ENCODE measurements at places on chromosomes 4 and X.

DNA sequence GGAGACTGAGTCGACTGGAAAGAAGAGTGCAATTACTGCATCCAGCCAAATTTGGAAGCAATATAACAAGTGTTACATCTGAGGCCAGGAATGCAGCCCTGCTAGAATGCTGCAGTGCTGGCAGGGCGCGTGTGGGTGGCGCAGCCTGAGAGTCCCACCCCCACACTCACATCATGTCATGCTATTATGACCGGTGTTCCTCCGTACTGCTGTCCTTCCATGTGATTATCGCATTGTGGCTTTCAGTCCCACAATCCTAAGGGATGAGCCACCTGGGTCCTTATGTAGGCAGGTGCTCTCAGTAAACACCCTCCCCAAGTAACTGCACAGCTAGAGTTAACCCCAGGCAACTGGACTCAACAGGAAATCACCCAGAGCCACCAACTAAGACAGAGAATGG is 122.6 kb upstream of the CPEB2 start:
- DNase-seq = no peak

DNA sequence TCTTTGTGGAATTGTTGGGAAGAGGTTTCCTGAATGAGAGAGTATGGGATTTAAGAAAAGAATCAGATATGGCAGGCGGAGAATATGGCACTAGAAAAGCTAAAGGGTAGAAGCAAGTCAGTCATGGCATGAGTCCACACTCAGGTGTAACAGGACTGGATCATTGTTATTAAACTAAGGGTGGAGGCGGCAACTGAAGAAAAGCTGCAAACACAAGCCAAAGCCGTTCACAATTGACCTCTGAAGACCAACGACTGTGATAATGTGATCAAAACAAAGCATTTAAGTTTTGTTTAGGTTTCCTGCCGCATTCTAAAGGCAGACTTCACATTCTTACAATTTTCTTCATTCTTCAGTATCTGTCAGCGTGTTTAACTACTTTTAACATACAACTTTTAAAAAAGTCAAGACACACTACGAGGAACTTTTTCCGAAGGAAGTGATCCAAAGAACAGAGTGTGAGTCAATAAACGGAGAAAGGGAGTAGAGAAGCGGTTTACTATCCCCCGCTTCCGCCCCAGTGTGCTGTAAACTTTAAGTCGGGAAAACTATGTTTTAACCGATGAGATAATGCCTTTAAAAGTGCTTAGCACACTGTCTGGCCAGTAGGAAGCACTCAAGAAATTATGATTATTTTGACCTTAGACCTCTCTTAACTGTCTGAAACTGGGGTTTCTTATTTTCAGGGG is 909 bp upstream of the SLAIN2 start:
- no peak for DNase-seq

GRCh38 chr4:181376058-181376457 is 867.1 kb upstream of the TENM3 start:
- no peak for DNase-seq

GRCh38 chr4:94359221-94359620 is 16.6 kb upstream of the HPGDS start:
- no peak for DNase-seq

DNA sequence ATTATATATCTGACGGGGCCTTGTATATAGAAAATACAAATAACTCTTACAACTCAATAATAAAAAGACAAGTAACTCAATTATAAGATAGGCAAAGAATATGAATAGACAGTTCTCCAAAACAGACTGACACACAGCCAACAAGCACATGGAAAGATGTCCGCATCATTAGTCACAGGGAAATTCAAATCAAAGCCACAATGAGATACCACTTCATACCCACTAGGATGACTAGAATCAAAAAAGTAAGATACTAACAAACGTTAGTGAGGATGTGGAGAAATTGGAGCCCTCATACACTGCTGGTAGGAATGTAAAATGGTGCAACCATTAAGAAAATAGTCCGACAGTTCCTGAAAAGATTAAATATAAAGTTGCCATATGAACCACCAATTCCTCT is 115.7 kb downstream of the RCHY1 start:
- DNase-seq = no peak

DNA sequence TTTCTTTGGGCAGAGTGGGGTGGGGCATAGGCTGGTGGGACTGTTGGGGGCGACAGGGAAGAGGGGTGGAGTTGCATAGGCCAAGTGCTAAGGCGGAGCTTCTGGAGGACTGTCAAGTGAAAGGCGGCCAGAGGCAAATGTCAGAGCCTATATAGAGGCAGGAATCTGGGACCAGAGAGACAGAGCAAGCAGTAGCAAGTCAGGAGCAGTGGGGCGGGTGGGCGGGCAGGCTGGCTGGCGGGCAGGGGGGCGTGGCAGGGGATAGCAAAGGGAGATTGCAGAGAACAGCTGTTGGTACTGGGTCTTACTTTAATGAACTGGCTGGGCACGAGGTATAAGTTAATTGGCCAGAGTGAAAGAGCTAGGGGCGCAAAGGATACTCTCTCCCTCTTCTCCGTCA is 89.8 kb downstream of the RTL9 start:
- DNase-seq = no peak

All from esophagus squamous epithelium (tissue), 5 donors.